ENCODE measurements at places on chromosomes 1 and 21.
A peak's percentile ranks its signal among the peaks of the same experiment; 100 is the strongest.

DNA sequence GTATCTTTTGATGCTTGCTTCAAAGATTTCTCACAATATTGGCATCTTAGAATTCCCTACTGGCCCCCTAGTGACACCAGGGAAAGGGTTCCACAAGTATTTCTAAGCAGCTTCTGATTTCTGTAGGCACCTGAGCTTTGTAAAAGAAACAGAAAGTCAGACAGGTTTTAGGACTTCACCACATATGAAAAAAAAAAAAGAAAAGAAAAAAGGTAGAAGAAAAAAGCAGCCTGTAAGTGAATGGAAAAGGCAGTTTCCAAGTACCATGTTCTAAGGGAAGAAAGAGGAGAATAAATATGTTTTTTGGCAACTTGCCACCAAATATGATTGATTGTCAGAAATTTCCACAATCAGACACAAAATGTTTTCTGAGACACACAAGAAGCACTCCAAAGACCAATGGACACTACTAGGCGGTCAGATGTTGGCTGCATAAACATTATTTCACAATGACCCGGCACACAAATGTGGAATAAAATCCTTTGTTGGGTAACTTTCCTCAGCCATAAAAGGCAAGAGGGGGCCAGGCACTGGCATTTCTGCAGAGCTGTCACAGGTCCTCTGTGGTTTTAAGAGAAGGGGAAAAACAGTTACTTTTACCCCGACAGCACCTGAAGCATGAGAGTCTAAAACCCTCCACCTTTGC is 12.7 kb upstream of the CPLANE2 start:
- peak; percentile 31 for DNase-seq

DNA sequence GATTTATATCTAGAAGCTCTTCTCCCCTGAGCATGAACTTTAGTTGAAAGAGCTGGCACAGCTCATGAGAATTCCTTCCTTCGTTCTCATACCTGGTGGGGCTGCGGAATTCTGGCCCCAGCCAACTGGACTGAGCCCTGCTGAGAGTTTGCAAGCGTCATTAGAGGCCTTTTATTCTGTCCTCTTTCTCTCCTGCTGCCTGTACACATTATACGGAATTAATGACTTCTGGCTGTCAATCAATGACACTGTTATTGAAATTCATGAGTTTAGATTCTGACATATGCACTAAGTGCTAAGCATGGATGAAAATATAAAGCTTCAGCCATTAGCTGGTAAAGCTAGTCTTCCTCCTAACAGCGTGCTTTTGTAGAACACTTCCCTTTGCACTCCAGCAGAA is 27.5 kb downstream of the KAZN start:
- no peak for DNase-seq

DNA sequence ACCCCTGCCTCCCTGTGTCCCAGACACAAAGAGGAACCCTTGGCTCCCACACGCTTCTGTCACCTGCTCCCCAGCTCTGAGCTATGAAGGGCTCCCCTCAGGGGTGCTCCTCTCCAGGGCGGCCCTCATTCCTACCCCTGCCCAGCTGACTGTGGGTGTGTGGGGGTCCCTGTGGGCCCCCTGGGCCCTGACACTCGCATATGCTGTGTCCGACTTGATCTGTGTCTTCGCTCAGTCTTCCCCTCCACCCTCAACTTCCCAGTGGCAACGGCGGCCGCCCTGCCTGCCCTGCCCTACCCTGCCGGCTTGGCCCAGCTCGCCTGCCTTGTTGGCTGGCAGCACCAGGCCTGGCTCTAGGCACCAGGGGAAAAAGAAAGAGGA is 1.2 kb downstream of the KCNQ4 start:
- DNase-seq: no peak

DNA sequence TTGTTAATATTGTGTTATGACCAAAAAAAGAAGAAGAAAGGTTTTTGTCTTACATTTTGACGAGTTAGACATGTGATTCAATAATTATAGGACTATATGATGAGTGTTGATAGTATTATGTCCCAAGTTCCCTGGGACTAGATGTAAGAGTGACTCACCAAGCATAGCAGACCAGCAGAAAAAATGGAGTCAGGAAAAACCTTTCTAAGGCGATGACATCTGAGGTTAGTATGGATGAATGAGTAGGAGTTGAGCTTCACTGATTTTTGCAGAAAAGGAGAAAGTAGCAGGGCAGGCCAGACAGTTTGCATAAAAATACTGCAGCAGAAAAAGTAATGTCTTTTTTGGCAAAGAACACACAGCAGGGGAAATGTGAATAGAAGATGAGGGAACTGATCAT is 1041.3 kb upstream of the ADGRL4 start:
- DNase-seq: peak; percentile 95

GRCh38 chr1:194705123-194705854 is 1518.9 kb upstream of the B3GALT2 start:
- peak; percentile 18 for DNase-seq

GRCh38 chr21:34158866-34159835 is 85.8 kb downstream of the MRPS6 start:
- no peak for DNase-seq

GRCh38 chr21:33293136-33293535 is 27.0 kb downstream of the IL10RB start:
- no peak for DNase-seq

- DNase-seq: peak; percentile 43
These were observed 168.8 kb downstream of the ZSCAN20 start for GRCh38 chr1:33641104-33641830.

GRCh38 chr1:3539707-3540425 is 71.4 kb downstream of the MEGF6 start:
- peak; percentile 36 for DNase-seq

GRCh38 chr1:45913731-45914501 is 110.5 kb downstream of the MAST2 start:
- no peak for DNase-seq

DNA sequence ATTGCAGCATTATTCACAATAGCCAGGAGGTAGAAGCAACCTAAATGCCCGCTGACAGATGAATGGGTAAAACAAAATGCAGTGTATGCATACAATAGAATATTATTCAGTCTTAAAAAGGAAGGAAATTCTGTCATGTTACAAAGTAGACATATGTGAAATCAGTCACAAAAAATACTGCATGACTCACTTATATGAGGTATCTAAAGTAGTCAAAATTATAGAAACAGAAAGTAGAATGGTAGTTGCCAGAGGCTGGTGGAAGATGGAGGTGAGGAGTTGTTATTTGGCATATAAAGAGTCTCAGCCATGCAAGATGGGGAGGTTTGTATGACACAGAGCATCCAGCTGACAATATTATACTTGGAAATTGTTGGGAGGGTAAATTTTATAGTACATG is 43.0 kb upstream of the EGLN1 start:
- no peak for DNase-seq

GRCh38 chr1:63731117-63732043 is 42.4 kb upstream of the ROR1 start:
- peak; percentile 93 for DNase-seq

- peak; percentile 85 for DNase-seq
These were observed at the start of gene ZFYVE9 for GRCh38 chr1:52141513-52142219. Gene ZFYVE9 (plus strand): TSS chr1:52142089. CDS start chr1:52233207, 91,118 bp downstream.

DNA sequence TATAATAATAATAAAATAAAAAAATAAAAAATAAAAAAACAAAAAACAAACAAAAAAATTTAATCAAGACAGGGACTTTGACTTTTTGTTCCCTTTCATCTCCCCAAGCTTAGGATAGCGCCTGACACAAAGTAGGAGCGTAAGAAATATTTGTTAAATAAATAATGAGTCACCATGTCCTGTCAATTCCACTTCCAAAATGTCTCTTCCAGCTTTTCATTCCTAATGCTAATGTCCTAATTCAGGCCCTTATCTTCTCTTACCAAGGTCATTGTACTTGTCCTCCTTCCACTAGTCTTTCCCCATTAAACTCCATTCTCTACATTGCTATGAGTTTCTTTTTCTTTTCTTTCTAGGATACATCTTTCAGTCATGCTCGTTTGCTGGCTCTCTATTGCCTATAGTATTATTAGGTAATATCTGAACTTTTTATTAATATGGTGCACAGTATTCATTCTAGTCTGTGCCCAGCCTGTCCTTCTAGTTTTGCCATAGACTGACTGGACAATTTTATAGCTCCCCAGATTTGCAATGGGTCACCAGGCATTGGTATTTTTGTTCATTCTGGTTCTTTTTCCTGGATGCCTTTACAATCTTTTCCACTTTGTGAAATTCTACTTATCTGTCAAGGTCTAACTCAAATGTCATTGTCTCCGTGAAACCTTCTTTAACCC is 11.4 kb downstream of the NEXN start:
- DNase-seq: peak; percentile 25

DNA sequence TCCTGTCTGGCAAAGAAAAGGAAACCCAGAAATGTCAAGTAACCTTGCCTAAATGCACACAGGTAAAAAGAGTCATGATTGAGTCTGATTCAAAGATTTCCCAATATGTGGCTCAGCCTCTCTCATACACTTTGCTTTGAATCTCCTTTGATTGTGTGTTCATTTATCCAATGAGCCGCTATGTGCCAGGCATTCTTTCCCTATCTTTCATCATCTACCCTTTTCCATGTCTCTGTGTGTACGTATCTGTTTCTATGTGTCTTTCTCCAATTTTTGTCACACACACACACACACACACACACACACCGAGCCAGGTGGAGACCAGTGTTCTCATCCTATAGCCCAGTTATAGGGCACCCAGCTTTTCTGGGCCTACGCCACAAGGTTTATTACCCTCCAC is 35.7 kb upstream of the BCL9 start:
- no peak for DNase-seq

DNA sequence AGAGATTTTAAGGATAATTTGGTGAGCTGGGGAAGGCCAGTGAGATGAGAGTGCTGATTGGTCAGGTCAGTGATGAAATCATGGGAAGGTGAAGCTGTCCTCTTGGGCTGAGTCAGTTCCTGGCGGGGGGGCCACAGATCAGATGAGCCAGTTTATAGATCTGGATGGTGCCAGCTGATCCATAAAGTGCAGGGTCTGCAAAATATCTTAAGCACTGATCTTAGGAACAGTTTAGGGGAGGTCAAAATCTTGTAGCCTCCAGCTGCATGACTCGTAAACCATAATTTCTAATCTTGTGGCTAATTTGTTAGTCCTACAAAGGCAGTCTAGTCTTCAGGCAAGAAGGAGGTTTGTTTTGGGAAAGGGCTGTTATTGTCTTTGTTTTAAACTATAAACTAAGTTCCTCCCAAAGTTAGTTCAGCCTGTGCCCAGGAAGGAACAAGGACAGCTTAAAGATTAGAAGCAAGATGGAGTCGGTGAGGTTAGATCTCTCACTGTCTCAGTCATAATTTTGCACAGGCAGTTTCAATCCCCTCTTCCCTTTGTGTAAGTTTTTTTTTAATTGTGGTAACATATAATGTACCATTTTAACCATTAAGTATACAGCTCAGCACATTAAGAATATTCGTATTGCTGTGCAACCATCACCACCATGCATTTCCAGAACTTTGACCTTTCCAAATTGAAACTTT is 39.4 kb downstream of the PTAFR start:
- peak; percentile 17 for DNase-seq

DNA sequence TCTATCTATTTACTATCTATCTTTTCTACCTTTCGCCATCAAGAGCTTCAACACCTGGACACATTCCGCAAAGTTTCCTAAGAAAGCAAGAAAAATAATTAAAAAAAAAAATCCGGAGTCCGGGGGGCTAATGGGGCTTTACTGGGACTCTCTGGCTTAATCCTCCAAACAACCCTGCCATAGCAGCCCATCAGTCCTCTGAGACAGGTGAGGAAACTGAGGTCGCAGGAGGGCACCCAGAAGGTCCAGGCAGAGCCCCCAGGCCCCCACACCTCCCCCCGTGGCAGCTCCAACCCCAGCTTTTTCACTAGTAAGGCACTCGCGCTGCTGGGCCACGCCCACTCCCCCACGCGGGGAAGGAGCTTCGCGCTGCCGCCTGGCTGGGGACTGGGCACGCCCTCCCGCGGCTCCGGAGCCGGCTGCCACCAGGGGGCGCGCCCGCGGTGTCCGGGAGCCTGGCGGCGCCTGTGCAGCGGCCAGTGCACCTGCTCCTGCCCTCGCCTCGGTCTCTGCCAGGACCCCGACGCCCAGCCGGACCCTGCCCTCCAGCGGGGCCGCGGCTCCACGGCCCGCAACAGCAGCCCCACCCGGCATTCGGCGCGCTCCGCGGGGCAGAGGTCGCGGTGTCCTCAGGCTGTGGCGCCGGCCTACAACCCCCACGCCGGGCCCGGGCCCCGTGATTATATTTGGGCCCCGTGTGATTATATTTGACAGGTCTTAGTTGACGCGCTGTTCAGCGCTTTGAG is 54.1 kb upstream of the SAMD11 start:
- peak; percentile 31 for DNase-seq

DNA sequence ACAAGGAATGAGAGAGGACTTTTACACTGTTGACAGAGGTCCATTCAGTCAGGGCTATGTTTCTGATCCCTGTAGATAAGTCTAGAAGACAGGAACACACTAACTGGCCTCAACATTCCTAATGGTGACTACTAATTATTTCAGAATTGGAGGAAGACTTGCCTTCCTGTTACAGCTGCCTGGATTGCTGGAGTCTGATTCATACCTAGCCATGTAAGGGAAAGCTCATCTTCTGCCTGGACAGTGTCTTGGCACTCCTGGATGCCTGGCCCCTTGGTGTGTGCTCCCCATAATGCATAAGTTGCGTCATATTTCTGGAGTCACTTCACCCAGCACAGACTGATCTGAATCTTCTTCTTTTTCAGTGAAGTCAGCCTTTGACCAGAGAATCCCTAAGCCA is 326.0 kb upstream of the RUNX1 start:
- peak; percentile 96 for DNase-seq

DNA sequence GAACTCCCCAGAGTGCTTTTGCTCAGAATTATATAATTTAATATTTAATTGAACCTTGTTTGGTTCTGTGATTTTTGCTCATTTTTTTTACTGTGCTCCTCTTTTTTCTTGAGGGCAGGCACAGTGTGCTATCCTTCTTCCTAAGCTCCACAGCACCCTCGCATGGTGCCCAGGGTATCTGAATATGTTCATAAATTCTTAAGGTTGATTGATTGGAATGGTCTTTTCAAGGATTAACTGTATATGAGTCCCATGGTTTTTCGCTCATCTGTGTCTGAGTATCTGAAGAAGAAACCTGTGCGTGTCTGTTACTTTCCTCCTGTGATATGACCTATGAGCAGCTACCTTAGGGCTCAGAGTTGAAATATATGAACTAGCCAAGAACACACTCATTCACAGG is 393.7 kb downstream of the HLX start:
- DNase-seq: no peak

DNA sequence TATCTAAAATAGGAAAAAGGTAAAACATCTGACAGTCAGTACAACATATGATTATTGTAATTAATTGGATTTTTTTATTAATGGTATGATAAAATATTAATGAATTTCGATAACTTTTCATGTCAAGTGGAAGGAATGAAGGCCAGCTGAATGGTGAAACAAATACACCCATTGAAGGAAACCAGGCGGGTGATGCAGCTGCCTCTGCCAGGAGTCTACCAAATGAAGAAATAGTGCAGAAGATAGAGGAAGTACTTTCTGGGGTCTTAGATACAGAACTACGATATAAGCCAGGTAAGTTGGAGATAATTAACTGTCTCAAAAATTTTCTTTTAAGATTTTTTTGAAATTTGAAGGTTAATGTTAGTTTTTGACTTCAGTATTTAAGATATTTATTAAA is 3.2 kb downstream of the SON start:
- no peak for DNase-seq

- no peak for DNase-seq
These were observed 238.6 kb downstream of the TRABD2B start for GRCh38 chr1:47758341-47759250.
